NCI-H1436 treated with DMSO at 0.1 percent for 48 hours (cell line): ENCODE measurements at places on chromosomes 2 and 18.

GRCh38 chr2:137262594-137262993, 497.2 kb downstream of the THSD7B start:
- DNase-seq: no peak

DNA sequence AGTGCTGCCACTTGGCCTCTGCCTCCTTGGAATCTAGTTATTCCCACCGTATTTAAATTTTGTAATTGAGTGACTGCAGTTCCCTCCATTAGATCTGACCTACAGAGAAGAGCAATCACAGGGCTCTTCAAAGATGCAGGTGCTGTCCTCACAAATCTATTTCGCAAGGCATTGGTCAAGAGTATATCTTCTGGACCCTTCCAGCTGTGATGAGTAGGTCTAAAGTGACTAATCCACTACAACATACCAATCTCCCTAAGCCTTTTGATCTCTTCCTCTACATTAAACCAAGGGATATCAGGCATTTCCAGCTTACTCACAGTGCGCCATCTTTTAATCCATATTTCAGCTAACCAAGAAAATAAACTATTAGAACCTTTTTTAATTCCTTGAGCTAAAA, 65.1 kb upstream of the COL3A1 start:
- no peak for DNase-seq

- DNase-seq: peak; percentile 18
Measured at GRCh38 chr2:162297925-162298552, 20.4 kb downstream of the IFIH1 start.

- DNase-seq: no peak
Measured at GRCh38 chr18:50879302-50880118, 592 bp downstream of the ME2 start.

DNA sequence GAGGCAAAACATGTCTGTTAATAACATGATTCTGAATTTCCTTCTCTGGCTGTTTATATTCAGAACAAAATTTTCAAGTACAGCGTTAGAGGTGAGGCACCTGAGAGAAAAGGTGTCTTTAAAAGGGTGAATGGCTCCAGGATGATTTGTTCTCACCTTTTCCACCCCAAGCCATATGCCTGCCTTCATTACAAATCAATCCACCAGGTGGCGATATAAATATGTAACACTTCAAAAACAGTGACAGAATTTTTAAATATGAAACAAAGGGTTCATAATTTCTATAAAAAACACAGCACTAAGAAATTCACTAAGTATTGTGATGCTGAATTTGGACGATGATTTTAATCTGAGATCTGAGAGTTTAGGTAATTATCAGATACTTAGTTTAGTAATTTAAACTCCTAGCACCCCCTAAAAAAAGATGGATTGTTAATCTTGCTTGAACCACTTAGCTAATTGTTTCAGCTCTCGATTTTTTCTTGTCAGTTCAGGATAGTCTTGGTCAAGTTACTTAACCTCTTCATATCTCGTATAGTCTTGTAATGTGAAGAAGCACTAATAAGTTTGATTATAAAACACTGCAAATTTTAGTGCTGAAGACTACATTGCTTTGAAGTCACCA, 528.8 kb downstream of the CPS1 start:
- no peak for DNase-seq

GRCh38 chr2:194674043-194674442, 983.0 kb upstream of the SLC39A10 start:
- DNase-seq: no peak
